Muscle of back (tissue), 13 donors: ENCODE measurements at places on chromosomes 13 and 19.
A peak's percentile ranks its signal among the peaks of the same experiment; 100 is the strongest.

GRCh38 chr19:7897292-7897691 is 6.4 kb upstream of the MAP2K7 start:
- DNase-seq, result no peak

DNA sequence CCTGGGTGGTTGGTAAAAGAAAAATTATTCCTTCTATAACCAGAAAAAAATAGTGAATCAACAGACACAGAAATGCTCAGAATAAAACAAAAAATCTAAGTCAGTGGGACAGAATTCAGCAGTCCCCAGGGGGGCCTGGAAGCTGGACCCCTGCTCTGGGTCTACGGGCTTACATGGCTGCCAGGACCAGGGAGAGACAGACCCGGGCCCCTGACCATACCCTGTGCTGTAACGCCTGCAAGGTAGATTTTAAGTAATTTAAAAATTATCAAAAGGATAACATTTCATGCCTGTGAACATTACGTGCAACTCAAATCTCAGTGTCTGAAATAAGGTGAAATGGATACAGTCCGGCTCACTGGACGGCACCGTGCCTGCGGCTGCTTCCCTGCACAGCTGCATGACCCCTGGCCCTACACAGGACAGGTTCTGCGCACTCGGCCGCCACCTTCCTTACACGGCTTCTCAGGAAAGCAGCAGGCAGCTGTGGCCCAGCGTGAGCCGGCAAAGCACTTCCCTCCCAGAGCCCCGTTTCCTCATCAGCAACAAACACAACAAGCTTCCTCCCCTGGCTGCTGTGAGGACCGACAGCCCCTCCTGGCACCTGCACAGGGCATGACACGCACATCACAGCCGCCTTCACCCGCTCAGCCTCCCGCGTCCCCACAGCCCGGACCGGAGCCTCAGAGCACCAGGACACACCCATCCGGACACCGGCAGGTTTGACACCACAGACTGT is 22.2 kb downstream of the RASA3 start:
- no peak for DNase-seq

GRCh38 chr13:74895042-74895796 is 586.8 kb downstream of the TBC1D4 start:
- no peak for DNase-seq

DNA sequence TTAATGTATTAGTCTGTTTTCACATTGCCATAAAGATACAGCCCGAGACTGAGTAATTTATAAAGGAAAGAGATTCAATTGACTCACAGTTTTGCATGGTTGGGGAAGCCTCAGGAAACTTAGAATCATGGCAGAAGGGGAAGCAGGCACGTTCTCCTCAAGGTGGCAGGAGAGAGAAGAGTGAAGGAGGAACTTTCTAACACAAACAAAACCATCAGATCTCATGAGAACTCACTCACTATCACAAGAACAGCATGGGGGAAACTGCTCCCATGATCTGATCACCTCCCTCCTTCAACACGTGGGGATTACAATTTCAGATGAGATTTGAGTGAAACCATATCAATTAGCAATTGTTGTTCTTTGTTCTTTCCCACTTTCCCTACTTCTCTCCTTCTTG is 689.0 kb upstream of the SLITRK1 start:
- DNase-seq, result no peak

DNA sequence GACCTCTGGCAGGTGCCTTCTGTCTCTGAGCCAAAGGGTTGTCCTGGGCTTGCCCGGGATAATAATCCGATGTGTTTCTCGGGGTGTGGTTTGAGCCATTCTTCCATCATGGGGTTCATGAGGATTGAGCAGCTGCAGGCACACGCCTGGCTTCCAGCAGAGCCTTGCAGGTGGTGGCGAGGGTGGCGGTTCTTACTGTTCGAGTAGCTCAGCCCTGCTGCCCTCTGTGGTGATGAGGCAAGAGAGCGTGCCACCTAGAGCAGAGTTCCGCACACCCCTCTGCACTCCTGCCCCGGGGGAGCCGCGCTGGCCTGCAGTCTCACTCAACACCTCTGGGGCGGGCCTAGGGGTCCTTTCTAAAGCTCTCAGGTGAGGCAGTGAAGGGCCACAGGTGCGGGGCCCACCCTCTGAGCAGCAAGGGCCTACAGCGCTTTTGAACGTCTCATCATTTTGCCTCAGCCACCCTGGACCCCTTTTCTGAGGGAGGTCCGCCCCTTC is 3.8 kb downstream of the SCN1B start:
- no peak for DNase-seq

DNA sequence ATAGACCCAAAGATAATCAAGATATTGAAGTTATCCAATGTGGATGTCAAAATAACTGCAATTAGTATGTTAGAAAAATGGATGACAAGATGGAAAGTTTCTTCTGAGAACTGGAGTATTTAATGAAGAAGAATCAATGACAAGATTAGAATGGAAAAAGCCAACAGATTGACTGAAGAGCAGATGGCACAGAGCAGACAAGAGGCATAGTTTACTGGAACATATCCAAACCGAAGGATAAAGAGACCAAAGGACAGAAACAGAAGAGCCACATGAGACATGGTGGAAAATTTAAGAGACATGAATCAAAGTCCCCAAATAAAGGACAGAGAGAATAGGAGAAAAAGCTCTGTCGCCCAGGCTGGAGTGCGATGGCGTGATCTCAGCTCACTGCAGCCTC is 89.6 kb upstream of the RXFP2 start:
- DNase-seq, result no peak

GRCh38 chr13:44969551-44970484 is 19.5 kb downstream of the NUFIP1 start:
- peak; percentile 82 for DNase-seq

GRCh38 chr13:111114362-111115060 is 599 bp upstream of the ARHGEF7 start:
- DNase-seq, result no peak

DNA sequence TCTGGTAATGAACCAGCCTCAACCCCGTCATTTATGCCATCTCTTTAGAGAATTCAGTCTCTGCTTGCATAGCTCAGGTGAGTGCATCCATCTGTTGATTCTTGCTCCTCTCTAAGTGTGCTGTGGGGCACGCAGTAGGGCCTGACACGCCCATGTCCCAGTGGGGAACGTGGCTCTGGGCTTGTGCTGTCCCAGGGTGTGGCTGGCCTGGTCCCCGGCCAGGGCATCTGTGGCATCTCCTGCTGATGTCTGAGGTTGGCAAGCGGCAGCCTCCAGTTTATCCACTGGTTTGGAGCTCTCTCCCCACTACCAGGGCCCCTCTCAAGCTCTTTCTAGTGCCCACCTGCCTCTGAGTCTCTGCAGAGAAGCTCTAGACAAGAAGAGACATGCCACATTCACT is 146.6 kb upstream of the GJB6 start:
- no peak for DNase-seq

DNA sequence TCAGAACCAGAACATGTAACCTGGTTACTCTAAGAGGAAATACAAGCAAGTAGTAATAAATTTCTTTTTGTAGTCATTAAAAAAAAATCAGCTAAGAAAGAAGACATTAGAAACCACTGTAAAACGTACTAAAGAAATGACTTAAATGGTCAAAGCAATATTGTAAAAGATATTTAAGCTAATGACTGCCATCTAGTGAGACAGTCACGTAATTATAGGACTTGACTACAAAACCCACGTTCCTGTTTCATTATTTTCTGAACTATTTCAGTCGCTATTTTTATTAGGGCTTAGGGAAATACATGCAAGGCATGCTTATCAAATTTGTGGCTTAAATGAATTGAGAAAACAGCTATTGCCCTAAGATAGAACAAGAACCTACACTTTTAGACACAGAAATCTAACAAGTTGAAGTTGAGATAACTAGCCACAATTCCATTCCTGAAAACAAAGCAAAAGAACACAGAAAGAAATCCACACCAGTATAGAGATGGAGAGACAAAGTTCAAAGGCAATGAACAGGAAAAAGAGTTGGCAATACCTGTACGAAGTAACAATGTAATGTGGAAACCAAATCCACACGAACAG is 17.9 kb downstream of the ALG5 start:
- no peak for DNase-seq

GRCh38 chr19:58372311-58373133 is 8.3 kb downstream of the ZNF837 start:
- DNase-seq, result no peak

- no peak for DNase-seq
These were observed 130.1 kb downstream of the SLITRK1 start for GRCh38 chr13:83752141-83752540.

- no peak for DNase-seq
These were observed 1.9 kb upstream of the NKPD1 start for GRCh38 chr19:45162608-45163143.

GRCh38 chr19:34120846-34121639 is 51.3 kb upstream of the LSM14A start:
- peak; percentile 27 for DNase-seq

GRCh38 chr19:3835055-3835435 is 33.8 kb downstream of the ZFR2 start:
- DNase-seq, result no peak

DNA sequence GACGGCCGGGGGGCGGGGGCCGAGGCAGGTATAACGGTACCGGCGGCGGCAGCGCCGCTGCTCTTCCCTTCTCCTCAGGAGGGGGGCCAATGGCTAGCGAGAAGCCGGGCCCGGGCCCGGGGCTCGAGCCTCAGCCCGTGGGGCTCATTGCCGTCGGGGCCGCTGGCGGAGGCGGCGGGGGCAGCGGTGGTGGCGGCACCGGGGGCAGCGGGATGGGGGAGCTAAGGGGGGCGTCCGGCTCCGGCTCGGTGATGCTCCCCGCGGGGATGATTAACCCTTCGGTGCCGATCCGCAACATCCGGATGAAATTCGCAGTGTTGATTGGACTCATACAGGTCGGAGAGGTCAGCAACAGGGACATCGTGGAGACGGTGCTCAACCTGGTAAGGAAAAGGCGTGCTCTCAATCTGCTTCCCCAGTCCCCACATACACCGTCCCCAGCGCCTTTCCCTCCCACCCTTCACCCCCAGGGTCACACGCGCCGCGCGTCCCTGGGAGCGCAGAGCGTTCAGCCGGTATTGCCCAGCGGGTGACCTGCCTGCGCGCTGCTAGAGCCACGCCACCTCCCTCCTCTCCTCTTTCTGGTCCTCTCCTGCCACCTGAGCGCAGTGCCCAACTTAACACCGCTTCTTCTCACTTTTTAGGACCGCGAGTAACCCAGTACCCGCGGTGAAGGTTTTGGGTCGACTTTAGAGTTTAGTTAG is 814 bp downstream of the NBEA start:
- DNase-seq, result peak; percentile 27

- no peak for DNase-seq
These were observed 19.5 kb downstream of the N4BP2L1 start for GRCh38 chr13:32408296-32409000.

- no peak for DNase-seq
These were observed 544.6 kb downstream of the GPC6 start for GRCh38 chr13:93771227-93771626.

- DNase-seq, result no peak
These were observed 124.4 kb downstream of the SIPA1L3 start for GRCh38 chr19:38031423-38031770.

- DNase-seq, result no peak
These were observed 72.1 kb downstream of the HSPH1 start for GRCh38 chr13:31089649-31090048.

GRCh38 chr13:30726192-30726591 is 9.2 kb upstream of the ALOX5AP start:
- DNase-seq, result no peak

DNA sequence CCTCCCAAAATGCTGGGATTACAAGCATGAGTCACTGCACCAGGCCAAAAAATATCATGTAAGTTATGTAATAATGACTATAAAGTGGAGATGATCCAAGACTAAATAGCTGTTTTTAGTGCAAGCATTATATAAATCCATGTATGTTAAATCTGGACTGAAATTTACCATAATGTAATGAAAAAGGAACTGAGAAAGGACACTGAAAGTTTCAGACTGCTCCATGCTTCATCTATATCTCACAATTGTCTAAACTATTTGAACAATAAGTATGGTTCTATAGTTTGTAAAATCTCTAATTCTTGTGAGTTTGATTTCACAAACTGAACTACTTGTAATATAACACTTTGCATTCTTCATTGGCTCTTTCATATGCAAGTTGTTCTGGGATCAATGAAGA is 2299.5 kb downstream of the PCDH9 start:
- DNase-seq, result no peak

DNA sequence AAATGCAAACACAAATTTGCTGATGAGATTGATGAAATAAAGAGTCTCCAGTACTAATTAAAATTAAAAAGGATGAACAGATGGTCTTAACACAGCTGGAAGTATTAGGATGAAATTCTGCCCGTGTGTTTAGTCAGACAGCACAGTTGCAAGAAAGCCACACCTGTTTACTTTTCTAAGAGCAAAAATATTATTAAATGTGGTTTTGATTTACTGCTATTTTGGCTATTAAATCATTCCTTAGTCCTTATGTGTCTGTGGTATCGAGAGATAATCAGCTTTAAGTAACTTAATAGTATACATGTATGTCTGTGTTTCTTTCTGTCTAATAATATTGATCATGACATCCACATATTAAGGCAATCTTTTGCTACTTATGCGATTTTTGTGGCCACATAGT is 494.9 kb downstream of the GPC6 start:
- DNase-seq, result no peak

- no peak for DNase-seq
These were observed 6.3 kb upstream of the ABCC4 start for GRCh38 chr13:95307507-95307906.

- DNase-seq, result no peak
These were observed 7.9 kb downstream of the INTS6 start for GRCh38 chr13:51444922-51445321.
